ENCODE measurements at places on chromosomes 5 and 9.

- no peak for DNase-seq
These were observed 162.8 kb downstream of the SREK1 start for GRCh38 chr5:66306844-66307315.

DNA sequence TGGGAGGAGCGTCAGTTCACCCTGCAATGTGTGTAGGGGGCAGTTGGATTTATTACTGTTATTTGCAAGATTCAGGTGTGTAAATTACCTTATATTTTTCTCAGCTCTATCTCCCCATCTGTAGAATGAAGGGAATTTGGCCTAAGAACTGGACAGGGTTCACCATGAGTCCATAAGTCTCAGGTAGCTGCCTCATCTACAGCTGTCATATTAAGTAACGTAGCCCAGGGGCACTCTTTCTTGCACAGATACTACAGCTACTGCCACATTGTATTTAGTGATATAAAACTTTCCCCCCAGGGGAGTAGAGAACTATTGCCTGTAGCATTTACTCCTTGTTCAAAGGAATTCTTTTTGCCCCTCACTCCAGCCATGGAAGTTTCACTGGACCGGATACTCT is 301.4 kb upstream of the ZNF608 start:
- no peak for DNase-seq

DNA sequence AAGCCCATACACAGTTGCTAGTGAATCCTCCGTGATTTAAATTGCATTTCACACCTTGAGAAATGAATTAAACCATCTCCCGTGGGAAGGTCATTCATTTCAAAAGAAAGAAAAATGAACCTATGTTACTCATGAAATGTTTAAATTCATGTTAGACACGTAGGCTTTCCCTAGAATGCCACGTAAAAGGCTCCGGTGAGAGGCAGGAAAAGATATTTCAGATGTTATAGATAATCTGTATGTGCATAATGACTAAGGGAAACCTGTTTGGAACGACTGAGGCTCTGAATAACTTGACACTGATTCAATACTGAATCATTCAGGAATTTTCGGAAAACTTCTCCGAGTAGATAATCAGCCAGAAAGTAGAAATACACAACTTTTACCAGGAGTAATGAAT is 134.3 kb upstream of the ICE1 start:
- DNase-seq: no peak

DNA sequence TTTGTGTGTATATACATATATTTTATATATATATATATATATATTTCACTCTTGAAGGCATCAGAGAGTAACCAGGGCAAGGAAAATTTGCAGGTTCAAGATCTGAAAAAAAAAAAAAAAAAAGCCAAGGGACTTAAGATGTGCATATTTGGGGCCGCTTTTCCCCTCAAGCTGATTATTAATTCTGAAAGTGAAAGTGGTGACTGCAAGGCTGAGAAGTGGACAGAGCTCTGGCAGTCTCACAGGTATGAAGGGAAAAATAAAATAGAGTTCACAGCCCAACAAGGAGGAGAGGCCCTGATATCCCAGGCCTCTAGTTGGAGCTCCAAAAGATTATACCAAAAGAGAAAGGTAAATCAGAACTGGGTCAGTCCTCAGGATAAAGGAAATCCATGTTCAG is 234.4 kb upstream of the GAS1 start:
- DNase-seq: no peak

GRCh38 chr5:149632311-149633251 is 51.3 kb downstream of the ARHGEF37 start:
- no peak for DNase-seq

Measured in NCI-H1092 treated with DMSO at 0.1 percent for 48 hours (cell line).